ENCODE measurements at places on chromosomes 12 and 14.

DNA sequence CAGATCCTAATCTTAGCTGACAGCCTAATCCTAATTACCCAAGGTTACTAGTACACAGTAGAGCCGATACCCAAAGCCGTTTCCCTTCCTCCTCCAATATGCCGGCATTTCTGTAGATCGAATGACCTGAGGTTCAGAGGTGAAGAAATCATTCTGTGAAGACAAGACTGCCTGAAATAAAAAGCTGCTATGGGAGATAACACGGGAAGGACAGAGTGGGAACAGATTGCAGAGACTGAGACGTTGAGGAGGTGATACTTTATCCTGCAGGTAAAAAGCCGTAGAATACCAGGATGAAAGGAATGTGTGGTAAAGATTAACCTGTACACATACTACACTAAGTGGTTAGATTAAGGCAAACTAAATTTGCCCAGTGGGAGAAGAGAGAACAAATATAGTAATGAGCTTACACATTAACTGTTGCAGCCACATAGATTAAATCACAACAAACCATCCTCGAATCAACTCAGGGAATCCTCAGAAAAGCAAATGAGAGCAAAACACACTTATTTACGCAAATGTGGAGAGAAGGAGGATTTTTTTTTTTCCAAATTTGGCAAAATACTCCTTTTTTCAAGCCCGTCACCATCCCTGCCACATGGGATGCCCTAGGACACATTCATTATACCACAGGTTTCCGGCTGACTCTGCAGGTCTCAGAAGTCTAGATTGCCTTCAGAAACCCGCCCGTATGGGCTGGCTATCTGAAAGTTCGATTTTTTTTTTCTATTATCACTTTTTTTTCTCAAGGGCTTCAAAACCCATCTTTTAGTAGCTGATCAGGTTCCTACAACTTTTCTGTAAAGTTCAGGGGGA, 188.0 kb downstream of the TTC8 start:
- DNase-seq = no peak

GRCh38 chr14:78363008-78363407, 192.8 kb downstream of the NRXN3 start:
- DNase-seq = no peak

DNA sequence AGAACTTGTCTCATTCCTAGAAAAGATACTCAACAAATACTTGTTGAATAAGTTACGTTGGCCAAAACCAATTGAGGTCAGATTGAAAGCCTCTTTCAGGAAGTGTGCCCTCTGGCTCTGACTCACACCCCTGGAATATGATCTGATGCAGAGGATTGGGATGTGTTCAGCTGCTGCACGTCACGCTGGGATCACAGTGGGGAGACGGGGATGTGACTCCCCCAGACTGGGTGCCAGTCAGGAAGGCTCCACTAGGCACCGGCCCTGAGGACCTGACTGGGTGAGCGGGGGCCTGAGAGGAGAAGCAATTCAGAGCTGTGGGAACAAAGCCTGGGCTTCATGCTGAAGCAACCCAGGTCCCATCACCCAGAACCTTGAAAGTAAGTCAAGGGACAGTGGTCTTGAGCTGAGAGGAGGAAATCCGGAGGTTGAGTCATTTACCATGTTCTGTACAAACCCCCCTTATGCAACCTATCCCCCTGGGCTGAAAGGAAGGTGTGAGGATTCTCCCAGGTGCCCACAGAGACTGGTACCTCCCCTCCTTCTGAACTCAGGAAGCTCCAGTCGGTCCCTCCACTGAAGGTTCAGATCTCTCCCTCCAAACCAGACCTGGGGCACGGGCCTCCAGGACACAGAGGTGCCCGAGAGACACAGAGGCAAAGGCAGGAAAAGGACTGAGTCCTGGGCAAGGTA, 3.9 kb downstream of the CEBPE start:
- DNase-seq = no peak

DNA sequence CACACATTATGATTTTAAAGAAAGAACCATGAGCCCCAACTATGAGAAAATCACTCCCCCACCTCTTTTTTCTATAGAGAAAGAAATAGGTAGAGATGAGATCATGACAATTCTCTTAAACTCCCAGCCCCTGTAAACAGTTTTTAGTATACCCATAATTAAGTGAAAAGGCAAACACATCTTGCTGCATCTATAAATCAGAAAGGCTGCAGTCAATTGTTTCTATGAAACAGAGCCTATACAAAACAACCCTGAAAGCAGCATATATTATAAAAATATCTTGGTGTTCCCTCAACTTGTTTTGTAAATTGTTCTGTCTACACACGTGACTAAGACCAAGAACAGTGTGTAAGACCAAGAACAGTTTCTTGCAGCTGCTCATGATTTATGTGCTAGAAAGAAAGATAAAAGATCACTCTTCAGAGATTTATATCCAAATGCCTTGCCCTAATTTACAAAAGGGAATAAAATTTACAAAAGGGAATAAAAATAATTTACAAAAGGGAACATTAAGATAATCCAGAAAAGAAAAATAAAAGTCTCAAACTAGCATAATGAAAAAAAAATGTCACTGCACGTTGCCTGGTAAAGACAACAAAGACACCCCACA, 4.8 kb downstream of the KITLG start:
- no peak for DNase-seq

GRCh38 chr14:88196925-88197324, 126.1 kb downstream of the KCNK10 start:
- no peak for DNase-seq

DNA sequence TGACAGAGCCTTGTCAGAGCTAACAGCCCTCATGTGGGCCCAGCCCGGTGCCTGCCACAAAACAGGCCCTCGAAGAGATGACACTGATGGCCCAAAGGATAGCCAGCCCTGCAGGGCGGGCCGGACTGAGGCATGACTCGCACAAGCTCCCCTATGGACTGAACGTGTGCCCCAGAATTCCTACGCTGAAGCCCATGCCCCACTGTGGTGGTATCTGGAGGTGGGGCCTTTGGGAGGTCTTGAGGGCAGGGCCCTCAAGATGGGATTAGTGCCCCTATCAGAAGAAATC, 38.6 kb downstream of the CHGA start:
- no peak for DNase-seq

Measured in stimulated activated CD4-positive, alpha-beta T cell treated with anti-CD3 and anti-CD28 coated beads, Interleukin-1b, Interleukin-23, amount 100 ng/mL, for 1 hour (primary cell).